ENCODE measurements at places on chromosomes 3 and 15. TPM values are rescaled to one million over a fixed set of nuclear protein-coding genes. Genes with fewer than 3 reads are reported as not detected.

DNA sequence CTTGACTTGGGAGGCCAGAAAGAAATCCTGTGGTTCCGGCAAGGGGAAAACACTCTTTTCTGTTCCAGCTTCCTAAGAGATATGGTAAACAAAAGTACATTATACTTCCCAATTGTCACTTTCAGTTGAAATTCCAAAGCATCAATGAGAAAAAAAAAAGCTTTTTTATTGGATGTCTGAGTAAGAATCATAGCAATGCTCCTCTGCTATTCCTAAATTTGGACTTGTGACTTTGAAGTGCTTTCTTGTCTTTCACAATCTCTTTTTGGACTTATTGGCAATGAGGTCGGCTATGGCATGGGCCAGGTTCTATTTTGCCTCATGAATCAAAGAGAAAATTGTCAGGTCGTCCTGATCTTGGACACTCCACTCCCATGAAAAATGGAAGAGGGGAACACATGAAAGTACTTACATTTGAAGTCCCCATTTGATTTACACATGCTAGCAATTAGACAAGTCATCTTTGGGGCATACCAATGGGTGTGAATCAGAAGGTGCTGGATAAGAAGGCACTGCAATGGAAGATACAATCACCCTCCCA lies 170.5 kb downstream of the GREM1 start:
- DNase-seq, result no peak

GRCh38 chr3:102089904-102090720 lies 240.8 kb downstream of the NFKBIZ start:
- no peak for DNase-seq

DNA sequence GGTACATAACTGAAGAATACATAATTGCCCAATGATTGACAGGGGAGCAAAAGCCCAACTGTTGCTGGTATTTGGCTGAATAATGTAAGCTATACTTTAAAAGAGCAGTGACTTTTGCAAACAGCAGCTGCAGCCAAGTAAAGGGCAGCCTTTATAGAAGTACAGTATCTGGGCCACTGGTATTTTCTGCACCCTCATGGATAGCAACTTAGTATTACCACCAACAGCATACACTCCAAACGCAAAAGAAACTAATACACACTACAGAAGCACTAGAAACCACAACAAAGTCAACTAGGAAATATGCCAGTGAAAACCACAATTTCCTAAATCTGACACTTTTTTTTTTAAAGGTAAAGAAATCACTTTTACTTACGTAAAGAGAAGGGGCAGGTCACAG lies 206.1 kb downstream of the TIGIT start:
- no peak for DNase-seq

- no peak for DNase-seq
These were observed 62.5 kb downstream of the VPS13C start for GRCh38 chr15:61997786-61998185.

DNA sequence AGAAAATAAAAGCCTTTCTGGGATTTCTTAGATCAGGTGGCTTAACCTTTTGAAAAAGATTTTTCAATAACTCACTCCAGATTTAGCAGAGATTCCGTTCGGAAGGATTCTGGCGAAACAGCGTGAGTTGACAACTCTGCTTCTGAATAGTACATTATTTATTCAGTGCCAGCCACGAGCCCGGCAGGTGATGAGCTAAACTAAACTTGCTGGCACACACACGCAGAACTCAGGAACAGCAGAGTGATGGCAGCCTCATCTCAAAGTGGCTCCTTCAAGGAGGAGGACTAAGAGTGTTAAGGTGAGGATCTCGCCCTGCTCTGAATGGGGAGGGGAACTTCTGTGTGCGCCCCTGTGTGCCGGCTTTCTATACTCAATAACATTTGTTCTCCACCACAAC lies 114.3 kb downstream of the FAM43A start:
- no peak for DNase-seq

DNA sequence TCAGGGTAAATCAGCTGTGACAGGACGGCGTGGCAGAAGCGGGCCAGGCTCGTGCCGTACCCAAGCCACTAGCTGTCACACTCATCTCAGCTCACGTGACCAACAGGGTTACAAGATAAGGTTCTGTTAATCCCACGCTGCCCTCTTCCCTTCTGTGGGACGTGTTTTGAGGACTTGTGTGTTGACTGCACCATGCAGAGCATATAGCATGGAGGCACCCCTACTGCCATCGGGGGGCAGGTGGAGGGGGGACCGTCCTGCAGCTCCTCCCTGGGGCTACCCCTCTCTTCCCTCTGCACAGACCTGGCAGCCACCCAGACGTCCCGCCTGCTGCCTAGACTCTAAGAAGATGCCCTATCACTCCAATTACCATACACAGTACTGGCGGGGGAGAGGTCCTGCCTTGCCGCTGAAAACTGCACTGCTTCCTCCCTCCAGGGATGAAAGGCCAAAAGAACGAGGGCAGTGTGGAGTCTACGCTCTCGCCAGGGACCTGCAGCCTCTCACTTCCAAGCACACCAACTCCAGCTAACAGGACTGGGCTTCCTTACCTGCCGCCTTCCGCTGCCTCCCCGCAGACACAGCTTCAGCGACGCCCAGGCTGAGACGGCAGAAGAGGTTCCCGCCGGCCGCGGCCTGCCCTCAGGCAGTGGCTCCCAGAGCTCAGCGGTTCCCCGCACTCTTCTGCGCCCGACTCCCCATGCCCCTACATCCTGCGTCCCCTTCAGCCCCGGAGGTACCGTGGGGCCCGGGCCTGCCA lies at the start of gene TNK2:
Gene TNK2, minus strand, starts transcription at position 618 of the 760 bp plus-strand sequence. CDS start 19,963 bp downstream, outside the sequence.
- no peak for DNase-seq

- no peak for DNase-seq
These were observed 108.3 kb upstream of the GADL1 start for GRCh38 chr3:31002730-31003129.

- peak; percentile 36 for DNase-seq
These were observed 87.3 kb upstream of the C15orf61 start for GRCh38 chr15:67433495-67434099.

GRCh38 chr3:183303690-183304089 lies 50.6 kb downstream of the B3GNT5 start:
- DNase-seq, result no peak

- DNase-seq, result no peak
These were observed 2.7 kb upstream of the OPA1 start for GRCh38 chr3:193590088-193590856.

GRCh38 chr3:161508852-161509477 lies 12.4 kb downstream of the OTOL1 start:
- peak; percentile 32 for DNase-seq

GRCh38 chr3:67848299-67848698 lies 193.9 kb upstream of the SUCLG2 start:
- DNase-seq, result no peak

DNA sequence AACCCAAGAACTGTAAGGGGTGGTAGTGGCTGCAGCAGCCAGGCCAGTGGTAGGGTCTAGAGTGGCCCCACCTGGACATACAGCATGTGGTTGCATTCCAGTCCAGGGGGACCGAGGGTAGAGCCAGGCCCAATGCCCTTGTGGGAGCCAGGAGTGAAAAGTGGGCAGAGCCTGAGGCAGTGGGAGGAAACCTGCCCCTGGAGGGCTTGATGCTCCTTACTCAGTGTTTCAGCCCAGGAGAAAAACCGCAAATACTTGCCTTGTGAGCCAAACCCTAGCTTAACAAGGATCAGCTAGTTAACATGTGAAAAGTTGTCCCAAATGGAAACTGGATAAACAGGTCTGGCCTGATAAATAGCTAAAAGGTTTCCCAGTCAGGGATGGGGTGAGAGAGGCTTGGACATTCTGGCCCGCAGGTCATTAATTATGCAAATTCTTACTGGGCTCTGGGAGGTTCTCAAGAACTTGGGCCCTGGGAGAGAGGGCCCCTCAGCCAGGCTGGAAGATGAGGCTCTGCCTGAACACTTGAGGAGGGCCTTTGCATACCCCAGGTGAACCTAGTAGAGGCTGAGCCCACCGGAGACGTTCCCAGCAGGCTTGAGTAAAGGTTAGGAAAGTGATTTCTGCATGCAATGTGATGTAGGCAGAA lies 222.1 kb downstream of the THSD4 start:
- no peak for DNase-seq

DNA sequence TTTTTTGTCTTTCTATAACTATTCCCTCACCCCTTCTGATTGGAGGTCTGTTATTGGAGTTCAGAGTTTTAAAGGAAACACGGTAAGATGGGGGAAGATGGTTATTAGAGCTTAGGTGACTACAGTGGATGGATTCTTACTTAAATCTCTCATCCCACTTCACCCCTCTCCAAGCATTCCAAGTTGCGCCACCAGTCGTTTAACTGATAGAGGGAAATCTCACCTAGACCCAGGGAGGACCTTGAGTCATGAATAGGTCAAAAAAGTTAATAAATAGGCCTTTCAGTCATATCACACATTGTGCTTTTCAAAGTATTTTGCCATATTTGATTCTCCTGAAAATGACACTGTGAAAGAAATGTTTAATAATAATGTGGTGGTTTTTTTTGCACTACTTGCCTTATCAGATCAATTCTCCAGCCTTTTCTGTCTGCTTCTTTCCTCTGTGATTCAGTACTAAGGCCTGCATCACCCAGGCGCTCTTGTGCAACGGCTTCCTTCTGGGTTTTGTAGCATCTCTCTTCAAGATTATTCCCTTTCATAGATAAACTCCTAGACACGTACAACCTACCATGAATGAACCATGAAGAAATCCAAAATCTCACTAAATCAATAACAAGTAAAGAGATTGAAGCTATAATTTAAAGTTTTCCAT lies 100.4 kb upstream of the TGFBR2 start:
- no peak for DNase-seq

- DNase-seq, result no peak
These were observed 28.3 kb downstream of the LMCD1 start for GRCh38 chr3:8529738-8530525.

GRCh38 chr3:14297784-14298236 lies 104.6 kb upstream of the SLC6A6 start:
- peak; percentile 21 for DNase-seq

GRCh38 chr3:59006634-59007517 lies 42.9 kb downstream of the CFAP20DC start:
- DNase-seq, result no peak

DNA sequence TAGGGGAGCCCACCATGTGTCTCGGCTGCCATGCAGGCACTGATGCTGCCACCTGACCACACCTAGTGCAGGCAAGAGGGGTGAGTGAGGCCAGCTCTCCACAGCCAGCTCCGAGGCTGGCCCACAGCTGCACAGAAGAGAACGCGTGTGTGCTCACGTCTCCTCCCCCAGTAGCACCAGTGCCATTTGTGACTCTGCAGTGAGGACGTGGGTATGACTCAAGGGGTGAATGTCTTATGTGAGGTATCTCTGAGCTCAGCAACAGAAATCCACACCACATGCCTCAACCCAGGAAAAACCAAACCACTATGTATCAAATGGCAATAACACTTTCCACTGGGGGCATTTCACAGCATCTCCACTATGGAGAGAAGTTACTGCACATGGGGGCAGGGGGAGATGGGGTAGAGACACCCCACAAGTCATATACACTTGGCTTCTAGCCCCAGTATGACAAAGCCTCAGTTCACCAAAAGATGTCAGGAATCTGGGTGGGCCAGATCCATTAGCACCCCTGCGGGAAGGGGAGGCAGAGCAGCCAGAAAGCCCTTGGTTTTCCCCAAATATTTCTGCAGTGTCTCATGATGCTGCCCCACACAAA lies 87.6 kb downstream of the LRIG1 start:
- no peak for DNase-seq

GRCh38 chr15:73799466-73799865 lies 46.3 kb upstream of the INSYN1 start:
- DNase-seq, result no peak

GRCh38 chr3:4401441-4401840 lies 65.6 kb downstream of the SUMF1 start:
- DNase-seq, result no peak

- DNase-seq, result no peak
These were observed 747 bp downstream of the NSUN3 start for GRCh38 chr3:94063496-94064119.

- DNase-seq, result no peak
These were observed 31.1 kb downstream of the FBXO40 start for GRCh38 chr3:121624147-121624899.

DNA sequence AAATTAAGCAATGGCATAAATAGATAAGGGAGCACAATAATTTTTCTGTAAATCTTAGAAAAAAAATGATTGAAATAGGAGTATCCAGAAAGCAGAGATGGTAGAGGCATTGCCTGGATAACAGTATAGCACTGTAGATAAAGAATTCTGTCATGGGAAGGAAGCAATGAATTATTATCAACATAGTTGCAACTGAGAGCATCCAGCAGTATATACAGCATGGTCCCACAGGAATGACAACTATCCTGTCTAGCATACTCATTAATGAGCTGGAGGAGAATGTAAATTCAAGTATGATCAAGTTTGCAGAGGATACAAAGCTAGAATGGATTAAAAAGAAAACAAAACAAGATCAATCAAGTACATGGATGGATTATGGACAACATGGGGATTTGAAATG lies 90.8 kb downstream of the DPH6 start:
- no peak for DNase-seq

DNA sequence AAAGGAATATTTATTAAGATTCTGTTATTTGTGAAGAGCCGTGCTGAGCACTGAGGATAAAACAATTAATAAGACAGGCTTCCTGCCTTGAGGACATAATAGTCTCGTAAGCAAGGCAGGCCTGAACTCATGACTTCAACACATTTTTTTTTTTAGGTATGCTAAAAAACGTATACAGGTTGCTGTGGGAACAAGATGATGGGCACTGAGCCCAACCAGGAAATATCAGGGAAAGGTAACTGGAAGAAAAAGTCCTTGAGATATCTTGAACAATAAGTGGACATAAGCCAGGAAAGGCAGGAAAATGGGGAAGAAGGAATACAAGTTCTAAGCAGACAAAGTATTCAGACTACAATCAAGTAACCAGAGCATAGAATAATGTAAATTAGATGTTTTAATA lies 26.1 kb downstream of the CERS3 start:
- no peak for DNase-seq

DNA sequence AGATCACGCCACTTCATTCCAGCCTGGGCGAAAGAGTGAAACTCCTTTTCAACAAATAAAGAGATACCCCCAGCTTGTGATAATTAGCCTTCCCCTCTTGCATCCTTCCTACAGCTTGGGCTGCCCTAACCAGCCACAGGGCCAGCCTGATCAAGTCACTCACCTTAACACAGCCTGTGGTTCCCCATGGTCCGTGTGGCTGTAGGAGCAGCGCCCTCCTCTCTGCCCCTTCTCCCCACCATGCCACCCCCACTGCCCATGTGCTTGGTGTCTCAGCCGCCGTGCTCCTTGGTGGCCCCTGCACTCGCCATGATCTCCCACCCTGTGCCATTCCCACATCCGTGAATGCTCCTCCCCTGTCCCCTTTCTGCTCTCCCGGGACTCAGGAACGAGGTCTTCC lies 13.2 kb upstream of the RPP14 start:
- no peak for DNase-seq

GRCh38 chr3:33401781-33402180 lies 38.4 kb downstream of the UBP1 start:
- DNase-seq, result no peak

GRCh38 chr3:45549961-45550360 lies 44.6 kb upstream of the LIMD1 start:
- no peak for DNase-seq

The SLC22A13 gene
- polyA plus RNA-seq, result 0.18 TPM

The CCR8 gene
- polyA plus RNA-seq, result not detected

The SENP8 gene
- polyA plus RNA-seq, result 5.7 TPM

The ACTC1 gene
- polyA plus RNA-seq, result 8,600 TPM

The RTP3 gene
- polyA plus RNA-seq, result 0.25 TPM

The PTPRG gene
- 29.4 TPM for polyA plus RNA-seq

The GOLGA8G gene
- not detected for polyA plus RNA-seq

The GABRG3 gene
- polyA plus RNA-seq, result 0.18 TPM

The ACTRT3 gene
- polyA plus RNA-seq, result 2.1 TPM

The NRROS gene
- polyA plus RNA-seq, result 5.7 TPM

The EDEM1 gene
- polyA plus RNA-seq, result 11.9 TPM

The ZKSCAN7 gene
- 7.3 TPM for polyA plus RNA-seq

The SLCO2A1 gene
- 1.4 TPM for polyA plus RNA-seq

The DNAJA4 gene
- polyA plus RNA-seq, result 77.5 TPM

The ITIH3 gene
- 1.1 TPM for polyA plus RNA-seq
